ENCODE measurements at places on chromosomes 5 and 9.

DNA sequence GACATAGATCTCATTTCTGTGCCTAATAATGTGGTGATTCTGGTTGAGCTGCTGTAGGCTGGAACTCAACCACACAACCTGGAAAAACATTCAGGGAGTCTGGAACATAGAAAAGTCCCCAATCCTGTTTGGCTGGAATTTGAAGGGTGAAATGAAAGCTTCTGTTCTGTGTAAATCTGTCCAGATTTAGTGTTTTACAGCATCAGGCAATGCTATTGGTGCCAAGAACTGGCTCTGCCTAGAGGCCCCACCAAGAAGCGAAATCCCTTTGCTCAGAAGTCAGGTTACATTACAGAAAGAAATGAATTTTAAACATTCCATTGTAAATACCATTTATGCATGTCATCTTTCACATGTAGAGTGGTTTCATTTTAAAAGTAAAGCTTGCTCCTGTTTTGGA is 56.3 kb downstream of the TMEM174 start:
- no peak for DNase-seq

DNA sequence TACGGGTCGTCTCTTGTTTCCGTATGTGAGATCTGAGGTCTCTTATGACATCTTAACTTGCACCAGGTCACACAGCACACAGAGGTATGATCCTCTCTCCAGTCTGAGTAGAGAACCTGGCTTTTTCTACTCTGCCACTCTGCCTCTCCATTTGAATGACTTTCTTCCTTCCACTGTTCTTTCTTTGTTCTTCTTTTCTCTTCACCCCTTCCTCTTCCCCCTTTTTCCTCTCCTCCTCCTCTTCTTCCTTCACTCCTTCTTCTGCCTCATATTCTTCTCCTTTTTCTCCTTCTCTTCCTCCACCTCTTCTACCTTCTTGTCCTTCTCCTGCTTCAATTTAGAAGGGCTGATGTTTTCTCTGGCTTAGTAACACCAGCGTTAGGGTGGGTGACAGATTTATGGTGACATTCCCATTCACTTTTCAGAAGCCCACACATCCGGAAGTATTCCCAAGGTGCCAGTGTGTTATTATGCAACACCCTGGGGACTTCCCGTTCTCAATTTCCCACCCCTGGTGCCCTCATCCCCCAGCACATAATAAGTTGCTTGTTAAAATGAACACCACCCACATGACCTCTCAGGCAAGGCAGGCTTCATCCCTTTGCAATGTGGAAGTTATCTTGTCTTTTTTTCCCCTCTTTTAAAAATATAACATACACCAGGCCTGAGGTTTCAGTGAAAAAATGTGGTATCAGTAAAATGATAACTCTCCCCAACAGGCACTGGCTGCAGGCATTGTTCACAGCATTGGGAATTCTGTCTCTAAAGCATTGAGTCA is 122.0 kb downstream of the PAPPA start:
- DNase-seq: peak; percentile 25

GRCh38 chr9:116701940-116702642 is 15.0 kb downstream of the TRIM32 start:
- no peak for DNase-seq

DNA sequence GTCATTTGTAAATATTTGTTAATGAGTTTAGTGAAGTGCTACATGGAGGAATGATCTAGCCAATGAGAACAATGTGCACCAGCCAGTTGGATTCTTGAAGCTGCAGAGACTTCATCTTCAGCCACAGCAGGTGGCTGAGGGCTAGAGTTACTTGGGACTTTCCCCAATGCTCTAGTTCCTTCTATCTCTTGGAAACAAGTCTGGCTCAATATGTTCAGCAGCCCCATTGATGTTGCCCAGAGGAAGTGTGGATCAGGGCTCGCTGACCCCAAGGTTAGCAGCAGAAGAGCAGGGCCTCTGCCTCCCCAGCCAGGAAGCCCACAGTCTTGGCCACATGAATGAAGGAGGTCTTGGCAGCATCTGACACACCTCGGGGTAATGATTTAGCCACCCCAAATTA is 117.5 kb downstream of the SLC1A3 start:
- DNase-seq: no peak

GRCh38 chr9:112819635-112820496 is 69.3 kb downstream of the SNX30 start:
- DNase-seq: peak; percentile 79

GRCh38 chr5:155136216-155136850 is 122.8 kb downstream of the KIF4B start:
- DNase-seq: peak; percentile 96

All from mesendoderm (in vitro differentiated cells).